ENCODE measurements at places on chromosomes 6 and 20.
A peak's percentile ranks its signal among the peaks of the same experiment; 100 is the strongest.

DNA sequence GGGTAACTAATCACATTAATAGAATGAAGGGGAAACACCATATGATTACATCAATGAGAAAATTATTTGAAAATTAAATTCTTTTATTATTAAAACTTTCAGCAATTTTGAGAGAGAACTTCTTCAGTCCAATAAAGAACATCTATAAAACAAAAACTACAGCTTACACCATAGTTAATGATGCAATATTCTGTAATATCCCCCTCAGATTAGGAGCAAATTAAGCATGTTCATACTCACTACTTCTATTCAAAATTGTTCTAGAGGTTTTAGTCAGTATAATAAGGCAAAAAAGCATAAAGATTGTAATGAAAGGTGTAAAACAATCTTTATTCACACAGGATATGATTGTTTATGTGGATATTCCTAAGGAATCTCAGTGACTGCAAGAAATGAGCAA lies 465.4 kb downstream of the CD109 start:
- no peak for DNase-seq

DNA sequence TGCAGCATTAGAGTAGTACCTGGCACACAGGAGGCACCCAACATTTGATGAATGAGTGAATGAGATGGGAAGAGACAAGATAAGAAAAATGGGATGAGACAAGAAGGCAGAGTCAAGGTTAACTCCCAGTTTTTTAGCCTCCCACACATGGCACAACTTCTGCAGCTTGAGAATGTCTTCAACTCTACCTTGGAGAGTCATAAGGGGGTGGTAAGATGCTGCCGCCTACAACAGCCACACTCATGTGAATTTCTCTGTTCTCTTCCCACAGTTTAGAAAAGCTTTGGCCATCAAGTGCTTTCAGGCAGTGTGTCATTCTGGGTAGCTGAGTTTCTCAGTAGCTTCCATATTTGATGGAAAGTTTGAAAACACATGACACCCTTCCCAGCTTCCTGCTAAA lies 19.5 kb upstream of the GPR6 start:
- DNase-seq = no peak

GRCh38 chr20:63538204-63539091 lies 1.3 kb upstream of the PTK6 start:
- no peak for DNase-seq

DNA sequence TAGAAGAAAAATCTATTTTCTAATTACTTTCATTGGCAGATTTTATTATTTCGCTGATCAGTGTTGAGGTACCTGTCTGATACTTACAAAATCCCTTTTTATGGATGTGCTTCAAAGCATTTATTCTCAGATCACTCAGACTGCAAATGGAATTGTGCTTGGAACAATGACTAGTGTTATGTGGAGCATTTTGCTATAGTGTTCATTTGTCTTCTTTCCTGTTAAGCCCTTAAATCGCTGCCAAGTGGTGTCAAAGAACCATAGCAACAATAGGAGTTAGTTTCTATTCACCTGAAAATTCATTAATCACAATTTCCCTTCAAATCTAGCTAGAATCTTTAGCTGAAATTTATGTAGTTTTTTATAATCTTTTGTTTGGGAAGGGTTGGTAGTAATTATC lies 29.8 kb downstream of the SMPDL3A start:
- DNase-seq = no peak

GRCh38 chr20:1337441-1337840 lies 8.5 kb upstream of the SDCBP2 start:
- DNase-seq = no peak

GRCh38 chr6:166673309-166673708 lies 46.3 kb upstream of the RPS6KA2 start:
- no peak for DNase-seq

- no peak for DNase-seq
Observed at GRCh38 chr6:4352731-4353130, 217.4 kb upstream of the ECI2 start.

DNA sequence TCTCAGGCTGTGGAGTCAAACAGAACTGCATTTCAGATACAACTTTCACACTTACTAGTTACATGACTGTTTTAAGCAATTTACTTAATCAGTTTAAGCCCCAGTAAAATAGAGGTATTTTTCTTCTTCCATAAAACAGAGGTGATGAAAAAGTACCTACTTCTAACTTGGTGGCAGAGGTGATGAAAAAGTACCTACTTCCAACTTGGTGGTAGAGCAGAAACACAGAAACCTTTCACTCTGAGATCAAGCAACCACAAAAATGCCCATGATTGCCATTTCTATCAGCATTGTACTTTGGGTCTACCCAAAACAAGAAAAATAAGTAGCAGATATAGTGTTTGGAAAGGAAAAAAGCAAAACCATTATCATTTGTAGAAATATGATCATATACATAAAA lies 148.7 kb downstream of the OPRM1 start:
- DNase-seq = no peak

- DNase-seq = no peak
Observed at GRCh38 chr6:136134268-136134667, 115.8 kb downstream of the MTFR2 start.

GRCh38 chr20:35523298-35523888 lies 6.1 kb downstream of the C20orf173 start:
- no peak for DNase-seq

- DNase-seq = no peak
Observed at GRCh38 chr20:32034581-32035425, 17.2 kb upstream of the HCK start.

DNA sequence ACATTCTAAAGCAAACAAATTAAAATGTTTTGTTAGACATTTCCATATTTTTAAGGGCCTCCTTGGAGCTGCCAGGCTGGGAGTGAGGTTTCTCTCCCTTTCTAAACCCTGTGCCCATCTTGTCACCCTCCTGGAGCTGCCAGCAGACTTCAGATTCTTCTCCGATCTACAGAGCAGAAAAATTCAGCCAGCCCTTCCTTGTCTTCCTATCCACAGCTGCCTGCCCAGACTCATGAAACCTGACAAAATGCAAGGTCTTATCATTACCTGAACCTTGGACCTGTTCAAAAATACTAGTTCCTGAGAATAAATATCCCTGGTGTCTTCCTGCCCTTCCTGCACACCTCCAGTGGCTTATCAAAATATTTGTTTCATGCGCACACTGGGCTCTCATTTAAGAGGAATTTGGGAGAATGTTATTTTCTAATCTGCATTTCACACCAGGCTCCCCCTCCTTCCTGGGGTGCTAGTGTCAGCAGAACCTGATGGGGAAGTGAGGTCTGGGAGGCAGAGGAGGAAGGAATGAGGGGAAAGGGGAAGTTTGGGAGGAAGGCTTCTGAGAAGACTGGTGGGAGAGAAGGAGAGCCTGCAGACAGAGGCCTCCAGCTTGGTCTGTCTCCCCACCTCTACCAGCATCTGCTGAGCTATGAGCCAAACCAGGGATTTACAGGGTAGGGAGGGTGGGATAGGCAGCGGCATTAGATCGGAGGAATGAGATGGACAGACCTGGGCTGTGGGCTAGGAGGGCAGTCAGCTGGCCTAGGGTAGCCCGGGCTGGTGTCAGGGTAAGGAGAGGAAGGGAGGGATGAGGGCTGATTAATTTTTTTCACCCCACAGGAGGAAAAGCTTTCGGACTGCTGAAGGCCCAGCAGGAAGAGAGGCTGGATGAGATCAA lies at the start of gene AIF1:
Gene AIF1, plus strand, starts transcription at position 551 of the 895 bp plus-strand sequence. Its CDS starts 96 bp downstream, at position 647.
- no peak for DNase-seq

- no peak for DNase-seq
Observed at GRCh38 chr20:33689973-33690372, 3.8 kb upstream of the E2F1 start.

DNA sequence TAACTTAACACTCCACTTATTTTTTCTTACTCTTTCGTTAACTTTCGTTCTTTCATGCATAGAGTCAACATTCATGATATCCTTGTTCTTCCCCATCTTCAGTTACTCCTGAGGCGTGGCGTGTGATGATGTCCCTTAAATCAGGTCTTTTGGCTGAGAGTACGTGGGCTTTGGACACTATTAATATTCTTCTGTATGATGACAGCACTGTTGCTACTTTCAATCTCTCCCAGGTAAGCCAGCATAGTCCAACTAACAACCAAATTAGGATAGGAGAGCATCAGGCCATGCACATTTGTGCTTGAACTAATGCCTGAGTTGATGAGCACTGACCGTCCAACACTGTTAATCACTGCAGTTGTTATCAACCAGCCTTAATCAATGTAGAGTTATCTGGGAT lies 119.6 kb downstream of the TMEM242 start:
- DNase-seq = no peak

GRCh38 chr6:35050757-35051330 lies 90.3 kb downstream of the TCP11 start:
- DNase-seq = no peak

GRCh38 chr6:36976007-36976264 lies 10.1 kb downstream of the MTCH1 start:
- DNase-seq = no peak

DNA sequence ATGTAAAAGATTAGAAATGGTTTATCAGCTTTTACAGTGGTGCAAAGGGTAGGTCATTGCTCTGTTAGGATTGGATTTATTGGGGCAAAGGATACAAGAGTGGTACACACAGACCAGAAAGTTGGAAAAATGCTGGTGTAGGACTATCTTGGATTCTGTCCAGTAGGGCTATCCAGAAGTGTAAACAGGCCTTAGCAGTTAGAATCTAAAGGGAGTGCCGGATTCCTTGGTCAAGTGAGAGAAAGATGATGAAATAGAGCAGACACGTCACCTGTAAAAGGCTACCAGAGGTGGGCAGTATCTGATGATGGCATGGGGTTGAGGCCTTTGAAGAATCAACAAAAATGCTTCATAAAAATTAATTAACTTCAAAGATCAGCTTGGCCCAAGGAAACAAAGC lies 975.9 kb downstream of the KIF16B start:
- no peak for DNase-seq

DNA sequence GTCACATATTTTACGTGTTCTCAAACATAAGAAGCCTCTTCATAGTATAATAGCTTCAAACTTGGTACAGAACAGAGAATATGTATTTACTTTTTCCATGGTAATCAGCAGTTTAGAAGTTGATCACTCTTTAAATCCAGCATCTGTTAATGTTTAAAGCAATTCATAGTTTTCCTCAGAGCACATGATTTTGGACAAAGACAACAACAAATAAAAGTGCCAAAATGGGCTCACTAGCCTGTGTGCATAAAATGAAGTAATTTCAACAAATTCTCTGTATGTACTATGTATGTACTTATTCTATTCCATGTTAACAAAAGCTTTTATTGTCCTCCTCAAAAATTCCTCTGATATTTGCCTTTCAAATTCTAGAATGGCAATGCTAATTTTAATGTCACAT lies 38.1 kb upstream of the UST start:
- no peak for DNase-seq

DNA sequence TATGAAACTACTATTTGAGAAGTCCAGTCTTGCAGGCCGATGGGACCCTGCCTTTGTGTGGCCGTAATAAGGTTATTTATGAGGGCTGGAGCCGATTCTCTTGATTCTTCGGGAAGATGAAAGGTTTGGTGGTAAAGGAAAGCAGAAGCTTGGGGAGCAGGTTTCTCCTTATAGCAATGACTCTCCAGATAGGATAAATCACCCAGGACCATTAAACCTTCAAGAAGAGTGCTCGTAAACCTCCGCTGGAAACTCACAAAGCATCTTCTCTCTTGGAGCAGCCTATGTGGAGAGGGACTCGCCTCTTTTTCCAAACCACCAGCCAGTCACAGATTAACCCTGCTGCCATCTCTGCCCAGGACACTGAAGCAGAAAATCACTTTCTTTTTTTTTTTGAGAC lies 69.6 kb upstream of the SALL4 start:
- no peak for DNase-seq

DNA sequence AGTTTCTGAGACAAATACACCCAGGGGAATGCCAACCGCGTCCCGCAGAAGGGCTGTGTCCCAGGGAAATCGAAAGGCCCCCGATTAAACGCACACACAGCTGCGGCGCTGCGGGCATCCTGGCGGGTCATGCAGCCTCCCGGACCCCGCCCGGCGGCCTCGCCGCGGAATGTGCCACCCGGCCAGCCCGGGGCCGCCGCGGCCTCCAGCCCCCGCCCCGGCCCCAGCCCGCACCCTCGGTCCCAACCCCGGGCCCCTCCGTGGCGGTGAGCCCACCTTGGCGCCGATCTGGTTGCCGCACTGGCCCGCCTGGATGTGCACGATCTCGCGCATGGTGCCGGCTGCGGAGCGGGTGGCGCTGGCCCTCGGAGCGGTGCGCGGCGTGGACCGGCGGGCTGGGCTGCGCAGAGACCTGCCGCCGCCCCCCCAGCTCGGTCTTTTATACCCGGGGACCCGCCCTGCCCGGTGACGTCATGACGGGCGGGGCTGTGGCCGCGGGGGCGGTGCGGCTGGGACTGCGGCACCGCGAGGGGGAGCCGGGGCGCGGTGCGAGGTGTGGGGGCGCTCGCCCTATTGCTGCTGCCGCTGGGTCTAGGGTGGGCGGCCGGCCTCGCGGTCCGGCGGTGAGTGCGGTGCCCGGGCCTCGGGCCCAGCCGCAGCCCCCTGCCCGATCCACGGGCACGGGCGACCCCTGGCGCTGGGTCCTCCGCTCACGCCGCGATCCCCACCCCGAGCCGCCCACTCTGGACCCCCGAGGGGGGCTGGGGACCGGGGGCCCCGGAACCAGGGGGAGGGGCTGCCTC lies at the start of gene TUBB2A:
Gene TUBB2A, minus strand, starts transcription at position 414 of the 803 bp plus-strand sequence. Its CDS starts 81 bp downstream, at position 333.
- DNase-seq = peak; percentile 40

DNA sequence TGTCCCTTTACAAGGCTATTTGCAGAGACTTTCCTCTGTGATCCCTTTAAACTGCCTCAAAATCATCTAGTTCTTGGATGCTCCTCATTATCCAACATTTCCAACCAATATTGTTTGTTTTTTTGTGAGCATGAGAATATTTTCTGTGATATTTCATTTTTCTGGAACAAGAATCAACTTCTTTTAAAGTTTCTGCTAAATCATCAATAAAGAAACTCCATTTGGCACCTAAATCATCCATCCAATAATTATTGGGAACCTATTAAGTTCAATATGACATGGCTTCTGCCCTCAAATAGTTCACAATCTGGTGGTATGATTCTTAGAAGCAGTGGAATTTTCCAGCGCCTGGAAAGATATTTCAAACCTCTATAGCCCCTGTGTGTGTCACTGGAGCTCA lies 207.6 kb downstream of the ISM1 start:
- no peak for DNase-seq

GRCh38 chr20:48092596-48093280 lies 307.5 kb upstream of the SULF2 start:
- no peak for DNase-seq

GRCh38 chr6:144063246-144063743 lies 32.1 kb downstream of the SF3B5 start:
- no peak for DNase-seq

GRCh38 chr20:30892541-30893345 lies 364.7 kb upstream of the DEFB115 start:
- DNase-seq = no peak

DNA sequence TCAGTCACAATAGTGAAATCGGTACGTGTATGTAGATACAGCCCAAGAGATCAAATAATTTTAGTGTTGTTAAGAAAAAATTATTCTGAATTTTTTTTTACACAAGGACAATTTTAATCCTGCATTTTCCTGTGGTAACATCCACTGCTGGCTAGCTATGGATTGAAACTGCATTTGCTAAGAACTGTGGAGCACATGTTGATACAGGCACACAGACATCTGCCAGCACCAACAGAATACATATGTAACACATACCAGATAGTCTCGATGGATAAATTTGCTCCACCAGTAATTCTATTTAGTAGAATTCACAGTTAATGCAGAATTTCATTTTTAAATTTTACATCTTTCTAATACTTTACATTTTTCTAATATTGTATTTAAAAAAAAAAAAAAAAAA lies 2.2 kb downstream of the ASIP start:
- DNase-seq = no peak

GRCh38 chr6:25902071-25902470 lies 28.0 kb upstream of the SLC17A3 start:
- no peak for DNase-seq

Measured in cerebellar nuclear complex (tissue), 1 donor.